ENCODE measurements at places on chromosomes 5 and 9.

- peak; percentile 38 for DNase-seq
Measured at GRCh38 chr5:98651715-98652114, 121.7 kb upstream of the RGMB start.

DNA sequence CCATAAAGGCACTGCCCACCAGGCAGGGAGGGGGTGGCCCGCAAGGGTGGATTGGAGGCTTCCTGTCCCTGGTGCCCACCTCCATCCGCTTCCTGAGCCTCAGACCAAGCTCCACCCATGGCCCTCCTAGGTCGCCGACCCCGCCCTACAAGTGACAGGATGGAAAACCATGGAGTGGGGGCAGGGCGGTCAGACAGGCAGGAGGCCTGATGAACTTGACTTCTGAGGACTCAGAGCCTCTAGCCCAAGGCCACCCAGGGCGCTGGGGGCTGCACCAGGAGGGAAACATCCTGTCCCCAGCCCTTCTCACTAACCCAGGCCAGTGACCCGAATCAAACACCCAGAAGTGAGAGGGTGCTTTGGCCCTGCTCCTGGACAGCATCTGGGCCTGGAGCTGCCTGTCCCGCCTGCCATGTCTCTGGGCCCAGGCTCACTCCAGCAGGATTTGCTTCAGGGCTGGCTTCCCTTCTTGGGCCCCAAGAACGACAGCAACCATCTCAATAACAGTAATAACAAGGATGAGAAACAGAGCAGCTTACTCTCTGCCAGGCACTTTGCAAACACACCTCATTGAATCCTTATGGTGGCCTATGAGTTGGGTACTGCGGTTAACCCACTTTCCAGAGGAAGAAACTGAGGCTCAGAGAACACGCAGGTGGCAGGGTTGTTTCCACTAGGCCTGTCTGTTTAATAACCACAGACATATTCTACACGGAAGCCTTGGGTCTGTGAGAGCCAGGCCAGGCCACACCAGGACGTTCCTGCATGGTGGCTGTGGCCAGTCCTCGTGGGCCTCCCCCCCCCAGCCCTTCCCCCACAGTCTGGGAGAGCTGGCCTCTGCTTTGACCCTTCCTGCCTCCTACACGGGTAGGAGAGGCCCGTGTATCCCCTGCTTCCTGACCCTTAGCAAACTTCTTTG, 4.4 kb upstream of the ST6GALNAC6 start:
- DNase-seq = no peak

DNA sequence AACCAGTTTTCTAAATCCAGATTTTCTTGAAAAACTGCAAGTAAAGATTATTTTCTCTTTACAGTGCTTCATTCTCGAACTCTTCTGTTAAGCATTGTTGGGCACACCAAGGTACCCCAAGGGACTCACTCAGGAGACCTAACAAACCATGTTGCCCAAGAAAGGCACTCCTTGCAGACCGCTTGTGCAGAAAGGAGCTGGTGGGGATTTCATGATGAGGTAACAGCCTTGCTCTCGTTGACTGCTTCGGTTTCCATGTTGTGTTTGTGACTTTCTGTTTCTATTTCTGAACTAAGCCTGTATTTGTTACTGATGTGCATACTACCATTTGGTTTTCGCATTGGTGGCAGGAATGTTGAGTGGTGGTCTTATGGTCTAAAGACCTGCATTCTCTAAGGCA, 266.6 kb upstream of the DAP start:
- no peak for DNase-seq

- peak; percentile 40 for DNase-seq
Measured at GRCh38 chr5:149450199-149450598, 71.1 kb upstream of the IL17B start.

GRCh38 chr5:39846144-39846543, 421.4 kb upstream of the DAB2 start:
- no peak for DNase-seq

- DNase-seq = peak; percentile 29
Measured at GRCh38 chr9:113151696-113152630, 1.2 kb downstream of the SLC31A2 start.

DNA sequence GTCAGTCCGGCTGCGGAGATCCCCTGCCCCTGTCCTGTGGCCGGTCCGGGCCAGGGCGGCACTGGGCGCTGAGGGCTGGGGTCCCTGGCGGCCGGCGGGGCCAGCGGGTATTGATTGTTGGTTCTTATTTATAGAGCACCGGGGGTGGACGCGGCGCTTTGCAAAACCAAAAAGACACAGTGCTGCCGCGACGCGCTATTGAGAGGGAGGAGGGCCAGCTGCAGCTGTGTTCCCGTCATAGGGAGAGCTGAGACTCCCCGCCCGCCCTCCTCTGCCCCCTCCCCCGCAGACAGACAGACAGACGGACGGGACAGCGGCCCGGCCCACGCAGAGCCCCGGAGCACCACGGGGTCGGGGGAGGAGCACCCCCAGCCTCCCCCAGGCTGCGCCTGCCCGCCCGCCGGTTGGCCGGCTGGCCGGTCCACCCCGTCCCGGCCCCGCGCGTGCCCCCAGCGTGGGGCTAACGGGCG, 2.5 kb downstream of the LRRC26 start:
- DNase-seq = no peak

GRCh38 chr5:7398596-7399280, 2.8 kb downstream of the ADCY2 start:
- DNase-seq = no peak

- DNase-seq = no peak
Measured at GRCh38 chr5:71939452-71940230, 167.6 kb upstream of the MAP1B start.

DNA sequence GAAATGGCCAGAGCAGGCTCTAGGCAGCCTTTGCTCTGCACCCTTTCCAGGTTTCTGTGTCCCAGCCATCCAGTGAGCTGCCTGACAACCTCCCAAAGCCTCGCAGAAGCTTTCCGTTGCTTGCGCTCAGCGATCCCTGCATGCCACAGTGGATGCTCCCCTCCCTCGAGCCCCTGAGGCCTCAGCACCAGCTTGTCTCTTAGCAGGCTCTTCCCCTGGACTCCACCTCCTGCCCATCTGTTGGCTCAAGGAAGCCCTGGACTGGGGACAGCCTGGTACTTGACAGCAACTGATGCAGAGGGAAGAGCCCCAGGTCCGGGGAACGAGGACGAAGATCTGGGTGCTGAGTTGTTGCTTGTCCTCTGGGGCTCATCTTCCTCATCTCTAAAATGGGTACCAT, 23.2 kb downstream of the TSPAN17 start:
- DNase-seq = no peak

- DNase-seq = no peak
Measured at GRCh38 chr5:179858241-179858585, 404 bp downstream of the MRNIP start.

DNA sequence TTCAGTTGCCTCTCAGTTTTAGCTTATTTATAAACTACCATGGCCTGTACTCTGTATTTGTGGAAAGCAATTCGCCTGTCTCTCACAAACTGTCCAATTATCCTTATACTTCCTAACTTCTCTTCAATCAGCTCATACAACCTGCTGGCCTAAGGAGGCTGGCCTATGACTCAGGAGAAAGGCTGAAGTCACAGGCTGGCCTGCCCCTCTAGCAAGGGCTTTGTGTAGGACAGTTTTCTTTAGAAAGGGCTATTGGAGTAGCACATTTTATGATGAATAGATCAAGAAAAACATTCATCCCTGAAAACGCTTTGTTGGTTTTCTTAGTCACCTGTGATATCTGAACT, 988.7 kb upstream of the ARRDC3 start:
- DNase-seq = peak; percentile 67

DNA sequence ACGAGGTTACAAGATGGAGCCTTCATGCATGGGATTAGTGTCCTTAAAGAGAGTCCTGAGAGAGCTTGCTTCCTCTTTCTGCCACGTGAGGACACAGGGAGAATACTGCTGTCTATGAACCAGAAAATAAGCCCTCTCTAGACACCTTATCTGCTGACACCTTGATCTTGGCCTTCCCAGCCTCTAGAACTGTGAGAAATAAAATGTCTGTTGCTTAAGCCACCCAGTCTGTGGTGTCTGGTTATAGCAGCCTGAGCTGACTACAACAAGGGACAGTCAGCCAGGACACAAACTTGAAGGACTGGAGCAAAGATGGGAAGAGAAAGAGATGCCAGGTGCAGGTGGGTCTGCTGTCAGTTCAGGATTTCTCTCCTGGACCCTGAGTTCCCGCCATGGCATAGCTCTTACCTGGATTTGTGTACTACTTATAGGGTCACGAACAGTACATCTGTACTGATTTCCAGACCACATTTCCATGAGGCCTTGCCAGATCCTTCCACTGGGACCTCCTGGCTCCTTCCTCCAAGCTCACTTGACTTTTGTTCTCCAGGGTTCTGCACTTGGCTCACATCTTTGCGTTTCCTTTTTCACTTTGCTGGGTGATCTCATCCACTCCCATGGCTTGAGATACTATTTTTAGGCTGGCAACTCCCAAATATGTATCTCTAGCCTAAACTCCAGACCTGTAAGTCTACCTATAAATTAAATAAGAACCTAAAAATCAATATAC, 44.9 kb upstream of the LIFR start:
- no peak for DNase-seq

GRCh38 chr5:181223729-181224389, 778 bp downstream of the TRIM41 start:
- no peak for DNase-seq

DNA sequence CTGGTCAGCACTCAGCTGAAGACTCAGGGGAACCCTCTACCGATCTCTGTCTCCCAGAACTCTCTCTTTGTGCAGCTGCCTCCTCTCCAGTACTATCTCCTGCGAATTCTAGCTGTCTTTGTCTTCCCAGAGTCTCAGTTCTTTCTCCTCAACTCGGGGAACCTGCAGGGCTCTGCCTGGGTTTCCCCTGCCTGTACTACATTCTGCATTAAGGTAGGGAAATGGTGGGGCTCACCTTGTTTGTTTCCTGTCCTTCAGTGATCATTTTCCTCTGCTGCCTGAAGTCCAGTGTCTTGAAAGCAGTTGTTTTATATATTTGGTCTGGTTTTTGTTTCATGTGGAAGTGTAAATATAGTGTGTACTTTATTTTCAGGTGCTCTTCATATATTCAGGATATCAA, 43.1 kb upstream of the IGFBPL1 start:
- no peak for DNase-seq

DNA sequence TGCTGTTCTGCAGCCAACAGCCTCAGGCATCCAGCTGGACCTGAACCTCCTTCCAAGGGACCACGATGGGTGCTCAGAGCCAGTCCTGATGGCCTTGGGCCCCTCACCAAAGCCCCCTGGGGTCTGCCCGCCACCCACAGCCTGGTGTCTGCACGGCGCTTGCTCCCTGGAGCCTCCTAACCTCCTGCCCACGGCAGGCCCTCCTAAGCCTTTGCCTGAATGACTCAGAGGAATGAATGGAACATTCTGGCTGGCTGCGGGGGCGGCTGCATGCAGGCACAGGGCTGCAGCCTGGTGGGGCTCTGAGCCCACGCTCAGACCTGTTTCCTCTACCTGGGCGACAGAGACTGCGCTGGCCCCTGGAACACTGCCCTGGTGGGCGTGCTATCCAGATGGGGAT, 6.9 kb downstream of the SOHLH1 start:
- DNase-seq = no peak

All from LHCN-M2 (cell line).